Kidney capillary endothelial cell (primary cell): ENCODE measurements at places on chromosomes 3 and 15.

DNA sequence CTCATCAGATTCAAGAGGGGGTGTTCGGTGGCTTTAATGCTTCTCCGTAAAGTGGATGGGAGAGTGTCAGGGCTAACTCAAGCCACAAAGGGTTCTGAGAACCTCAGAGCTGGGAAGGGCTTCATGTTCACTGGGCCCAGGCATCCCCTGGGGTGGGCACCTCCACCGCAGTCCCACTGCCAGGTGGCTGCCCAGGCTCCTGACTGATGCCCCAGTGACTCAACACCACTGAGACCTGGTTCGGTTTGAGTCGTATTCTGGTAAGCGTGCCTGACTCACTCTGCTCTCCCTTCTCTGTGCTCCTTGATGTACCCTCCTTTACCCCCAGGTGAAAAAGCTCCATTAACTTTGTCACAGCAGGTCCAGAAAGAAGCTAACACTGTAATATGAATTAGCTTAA lies 304.6 kb downstream of the RPLP1 start:
- DNase-seq: no peak

GRCh38 chr15:65626856-65627255 lies 5.1 kb downstream of the SLC24A1 start:
- DNase-seq: no peak

DNA sequence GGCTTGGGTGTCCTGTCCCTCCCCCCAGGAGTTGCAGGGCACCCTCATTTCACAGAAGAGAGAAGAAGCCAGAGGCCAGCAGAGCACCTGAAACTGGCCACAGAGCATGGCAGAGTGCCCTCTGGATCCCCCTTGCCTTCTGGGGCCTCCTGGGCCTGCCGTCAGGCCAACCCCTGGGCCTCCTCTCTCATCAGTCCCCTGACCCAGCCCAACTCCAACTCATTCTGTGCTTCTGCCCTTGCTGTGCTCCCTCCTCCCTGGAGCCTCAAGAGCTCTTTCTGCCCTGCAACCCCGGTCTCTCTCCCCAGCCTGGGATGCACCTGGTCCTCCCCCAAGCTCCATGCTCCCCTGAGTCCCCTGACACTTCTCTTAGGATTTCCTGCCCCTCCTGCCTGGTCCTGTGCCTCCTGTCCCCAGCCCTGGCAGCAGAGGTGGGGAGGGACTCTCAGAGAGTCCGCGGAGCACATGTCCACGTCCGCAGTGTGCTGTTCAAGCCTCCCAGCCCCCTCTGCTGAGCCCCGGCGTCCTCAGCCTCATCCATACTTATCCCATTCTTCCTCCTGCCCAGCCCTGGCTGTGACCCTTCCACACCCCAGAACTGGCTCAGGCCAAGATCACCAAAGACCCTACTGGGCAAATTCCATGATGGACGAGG lies 30.5 kb upstream of the CACNA2D2 start:
- DNase-seq: no peak

GRCh38 chr3:10888518-10889090 lies 72.6 kb downstream of the SLC6A11 start:
- no peak for DNase-seq

GRCh38 chr3:123685780-123686179 lies 100.9 kb upstream of the HACD2 start:
- no peak for DNase-seq

GRCh38 chr3:170725285-170725731 lies 139.4 kb upstream of the SLC7A14 start:
- no peak for DNase-seq

- DNase-seq: no peak
Observed at GRCh38 chr3:180911876-180912303, 580 bp upstream of the FXR1 start.

- no peak for DNase-seq
Observed at GRCh38 chr3:175255698-175256097, 396.6 kb downstream of the NAALADL2 start.

- DNase-seq: peak; percentile 97
Observed at GRCh38 chr15:95247071-95247984, 1016.0 kb downstream of the MCTP2 start.

DNA sequence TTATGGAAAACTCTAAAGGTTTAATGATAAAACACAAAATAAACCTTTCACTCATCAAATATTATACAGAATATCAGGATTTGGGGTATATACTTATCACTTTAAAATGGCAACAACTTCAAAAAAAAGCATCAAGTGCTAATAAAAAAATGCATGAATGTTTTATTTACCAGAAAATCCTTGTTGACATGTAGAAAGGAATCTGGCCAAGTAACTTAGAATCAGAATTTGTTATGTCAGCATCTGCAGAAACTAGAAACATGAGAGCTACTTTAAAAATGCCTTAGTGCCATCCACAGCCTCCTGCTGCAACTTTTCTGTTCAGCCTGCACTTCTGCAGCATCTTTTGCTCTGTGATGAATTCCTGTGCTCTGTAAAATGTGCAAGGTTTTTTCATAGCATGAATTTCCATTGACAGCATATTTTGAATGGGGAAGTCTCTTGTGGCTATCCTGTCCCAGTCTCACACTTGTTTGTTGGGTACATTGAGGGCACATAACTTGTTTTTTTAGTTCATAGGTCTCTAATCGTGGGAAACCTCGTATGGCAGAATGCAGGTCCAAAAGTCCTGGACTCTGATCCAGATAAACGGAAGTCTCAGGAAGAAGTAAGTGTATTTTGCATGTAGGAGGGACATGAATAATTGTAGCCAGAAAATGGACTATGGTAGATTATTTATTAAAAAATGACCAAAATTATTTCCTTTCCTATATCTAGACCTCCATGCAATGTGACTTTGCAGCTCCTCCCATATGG lies 21.1 kb upstream of the MYRIP start:
- no peak for DNase-seq

GRCh38 chr3:49916686-49917085 lies 12.9 kb downstream of the MON1A start:
- DNase-seq: no peak

GRCh38 chr3:130692455-130692854 lies 54.2 kb downstream of the PIK3R4 start:
- peak; percentile 87 for DNase-seq

DNA sequence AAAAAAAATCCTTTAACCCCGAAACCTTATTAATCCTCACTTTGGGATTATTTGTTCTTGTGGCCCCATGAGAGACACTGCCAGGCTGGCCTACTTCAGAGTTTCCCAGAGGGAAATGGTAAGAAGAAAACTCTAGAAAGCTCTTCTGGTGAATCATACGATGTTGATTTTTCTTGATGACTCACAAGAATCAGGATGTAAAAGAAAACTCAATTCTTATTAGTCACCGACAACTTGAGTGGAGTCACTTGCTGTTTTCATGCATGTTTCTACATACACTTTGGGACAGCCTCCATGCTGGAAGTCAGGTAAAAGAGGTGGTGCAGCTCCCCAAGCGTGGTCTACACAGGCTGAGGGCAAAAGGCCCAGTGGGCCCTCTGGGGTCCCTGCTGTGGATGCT lies 42.8 kb downstream of the MYO5C start:
- peak; percentile 97 for DNase-seq

- DNase-seq: peak; percentile 49
Observed at GRCh38 chr3:69540706-69541581, 155.1 kb upstream of the FRMD4B start.

- DNase-seq: no peak
Observed at GRCh38 chr3:144055604-144056003, 84.0 kb downstream of the DIPK2A start.

GRCh38 chr3:56921573-56922453 lies 120.1 kb upstream of the ARHGEF3 start:
- DNase-seq: no peak

GRCh38 chr15:57100136-57100539 lies 181.7 kb downstream of the TCF12 start:
- no peak for DNase-seq

DNA sequence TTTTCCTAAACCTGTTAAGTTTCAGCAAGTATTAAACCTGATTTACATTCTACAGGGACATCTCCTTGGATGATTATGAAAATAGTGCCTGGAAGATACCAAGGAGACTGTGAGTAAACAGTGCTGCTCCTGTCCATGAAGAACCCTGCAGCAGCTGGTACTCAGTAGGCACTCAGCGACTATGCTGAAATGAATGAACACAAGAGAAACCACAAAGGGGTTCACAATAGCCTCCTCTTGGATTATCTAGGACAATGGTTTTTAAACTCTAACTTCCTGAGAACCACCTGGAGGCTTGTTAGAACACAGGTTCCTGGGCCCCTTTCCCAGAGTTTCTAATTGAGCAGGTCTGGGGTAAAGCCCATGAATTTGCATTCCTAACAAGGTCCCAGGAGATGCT lies 488.4 kb upstream of the UBE2E2 start:
- no peak for DNase-seq

GRCh38 chr3:106809623-106810299 lies 567.5 kb upstream of the CCDC54 start:
- DNase-seq: no peak

DNA sequence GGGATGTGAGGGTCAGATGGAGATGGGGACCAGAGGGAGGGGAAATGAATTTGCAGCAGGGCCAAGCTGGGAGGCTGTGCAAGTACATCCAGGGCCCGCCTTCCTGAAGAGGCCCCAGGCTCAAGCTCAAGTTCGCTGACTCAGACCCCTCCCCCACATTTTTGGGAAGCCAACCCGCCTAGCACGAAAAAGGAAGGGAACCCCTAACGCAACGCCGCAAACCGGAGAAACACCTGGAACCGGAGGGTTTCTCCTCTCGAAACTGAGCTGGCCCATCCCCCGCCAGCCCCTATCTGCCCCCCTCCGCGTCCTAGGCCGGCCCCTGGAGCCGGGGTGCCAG lies 624 bp downstream of the AP3B2 start:
- no peak for DNase-seq

- no peak for DNase-seq
Observed at GRCh38 chr3:53171827-53172505, 11.0 kb downstream of the PRKCD start.
